ENCODE measurements at places on chromosomes 1 and 21.
A peak's percentile ranks its signal among the peaks of the same experiment; 100 is the strongest.

DNA sequence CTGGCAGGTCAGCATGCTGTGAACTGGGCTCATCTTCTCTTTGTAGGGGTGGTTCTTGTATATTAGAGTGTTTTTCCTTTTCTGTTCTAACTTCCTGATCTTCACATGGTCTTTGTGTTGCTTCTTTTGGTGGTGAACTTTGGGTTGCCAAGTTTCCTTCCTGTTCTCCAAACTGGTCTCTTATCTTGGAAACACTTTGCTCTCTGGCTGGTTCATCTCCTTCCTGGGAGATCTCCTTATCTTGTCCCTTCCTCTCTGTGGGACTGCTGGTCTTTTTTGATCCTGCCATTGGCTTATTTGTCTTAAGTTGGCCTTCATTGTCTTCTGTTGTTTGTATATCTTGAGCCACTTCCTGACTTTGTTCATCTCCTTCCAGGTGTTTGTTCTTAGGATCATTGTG is 2.1 kb downstream of the TCHHL1 start:
- no peak for DNase-seq

- DNase-seq = no peak
These were observed 49.5 kb downstream of the RHBG start for GRCh38 chr1:156418416-156419070.

DNA sequence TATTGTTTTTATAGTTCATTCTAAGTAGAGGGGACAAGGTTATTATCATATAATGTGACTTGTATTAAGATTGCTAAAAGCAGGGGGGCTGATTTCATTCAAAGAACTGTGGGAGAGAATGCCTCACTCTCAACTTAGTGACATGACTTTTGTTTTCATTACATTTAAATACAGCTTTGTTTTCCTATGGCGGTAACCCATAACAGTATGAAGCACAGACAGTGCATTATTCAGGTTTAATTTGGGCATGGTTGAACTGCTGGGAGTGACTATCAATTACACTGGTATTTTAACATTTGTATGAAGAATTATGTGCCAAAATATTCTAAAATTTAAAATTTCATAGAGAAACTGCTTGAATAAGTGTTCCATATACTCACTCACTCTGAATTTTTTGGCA is 637.3 kb downstream of the USP25 start:
- DNase-seq = no peak

GRCh38 chr1:101022294-101022693 is 3.3 kb downstream of the DPH5 start:
- DNase-seq = no peak

DNA sequence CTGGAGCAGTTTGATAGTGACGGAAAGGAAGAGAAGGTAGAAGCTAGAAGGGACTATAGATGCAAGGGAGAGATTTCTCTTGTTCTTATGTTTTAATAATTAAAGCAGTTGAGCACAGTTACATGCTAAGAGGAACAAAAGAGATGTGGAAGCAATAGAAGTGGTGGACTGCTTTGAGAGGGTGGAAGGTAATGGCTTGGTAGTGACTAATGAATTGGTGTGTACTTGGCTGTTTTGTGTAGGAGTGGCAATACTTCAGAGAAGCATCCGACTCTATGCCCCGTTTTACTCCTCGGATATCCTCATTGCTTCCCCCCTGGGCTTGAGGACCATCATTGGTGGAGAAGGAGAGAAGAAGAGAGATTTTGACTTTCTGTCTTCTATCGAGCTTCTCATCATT is 12.8 kb downstream of the UTP25 start:
- no peak for DNase-seq

GRCh38 chr1:59446257-59446901 is 149.5 kb downstream of the FGGY start:
- DNase-seq = no peak

DNA sequence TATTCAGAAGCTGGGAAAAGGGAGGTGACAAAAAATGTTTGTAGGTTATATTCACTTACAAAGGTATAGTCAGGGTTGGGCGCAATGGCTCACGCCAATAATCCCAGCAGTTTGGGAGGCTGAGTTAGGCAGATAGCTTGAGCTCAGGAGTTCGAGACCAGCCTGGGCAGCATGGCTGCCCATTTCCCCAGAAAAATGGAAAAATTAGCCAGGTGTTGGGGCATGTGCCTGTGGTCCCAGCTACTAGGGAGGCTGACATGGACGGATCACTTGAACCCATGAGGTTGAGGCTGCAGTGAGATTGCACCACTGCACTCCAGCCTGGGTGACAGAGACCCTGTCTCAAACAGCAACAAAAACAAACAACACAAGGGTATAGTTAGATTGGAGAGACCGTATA is 3.0 kb downstream of the TIMM17A start:
- DNase-seq = no peak

GRCh38 chr1:236748268-236748870 is 46.7 kb upstream of the MTR start:
- no peak for DNase-seq

GRCh38 chr1:1219341-1219740 is 5.4 kb upstream of the TNFRSF4 start:
- no peak for DNase-seq

DNA sequence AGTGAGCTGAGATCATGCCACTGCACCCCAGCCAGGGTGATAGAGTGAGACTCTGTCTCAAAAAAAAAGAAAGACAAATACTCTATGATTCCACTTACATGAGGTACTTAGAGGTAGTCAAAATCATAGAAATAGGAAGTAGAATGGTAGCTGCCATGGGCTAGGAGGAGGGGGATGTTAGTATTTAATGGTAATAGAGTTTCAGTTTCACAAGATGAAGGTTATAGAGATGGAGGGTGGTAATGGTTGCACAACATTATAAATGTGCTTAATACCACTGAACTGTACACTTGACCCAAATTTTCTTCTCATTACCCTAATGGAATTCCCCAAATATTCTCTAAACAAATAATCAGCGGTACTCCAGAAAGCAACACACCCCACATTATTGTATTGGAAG is 12.8 kb downstream of the EIF2B3 start:
- DNase-seq = no peak

DNA sequence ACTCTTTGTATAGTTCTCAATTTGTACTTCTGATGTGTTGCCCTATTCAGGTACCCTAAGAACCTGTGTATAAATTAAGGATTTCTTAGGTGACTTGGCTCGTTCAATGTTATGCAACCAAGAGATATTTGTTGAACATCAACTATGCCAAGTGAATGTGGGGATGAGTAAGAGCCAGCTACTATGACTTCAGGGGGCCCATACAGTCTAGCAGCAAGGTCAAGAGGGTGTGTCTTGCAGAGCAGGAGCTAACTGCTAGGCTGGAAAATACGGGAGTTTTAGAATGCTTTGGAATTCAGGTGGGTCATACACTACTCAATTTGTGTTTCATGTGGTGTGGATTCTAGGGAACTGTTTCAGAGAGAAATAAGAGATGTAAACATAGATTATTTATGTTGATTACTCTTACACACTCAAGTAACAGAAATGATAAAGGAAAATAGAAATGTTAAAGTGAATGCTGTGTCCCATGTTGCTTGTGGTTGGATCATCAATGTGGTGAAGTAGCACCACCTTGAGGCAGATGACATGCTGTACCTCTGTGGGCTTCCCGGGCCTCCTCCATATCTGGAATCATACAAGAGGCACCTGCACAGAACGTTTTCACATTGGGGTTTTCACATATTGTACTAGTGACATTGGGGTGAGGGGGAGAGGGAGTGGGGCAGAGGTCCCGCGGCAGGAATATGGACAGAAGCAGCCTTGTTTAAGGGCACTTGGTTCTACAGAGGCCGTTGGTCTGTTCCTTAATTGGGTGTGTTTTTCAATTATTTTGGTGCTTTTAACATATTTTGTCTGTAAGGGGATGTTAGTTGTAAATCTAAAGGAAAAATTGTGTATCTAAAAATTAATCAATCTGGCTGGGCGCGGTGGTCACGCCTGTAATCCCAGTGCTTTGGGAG is 12.4 kb downstream of the ARPC5 start:
- peak; percentile 72 for DNase-seq

DNA sequence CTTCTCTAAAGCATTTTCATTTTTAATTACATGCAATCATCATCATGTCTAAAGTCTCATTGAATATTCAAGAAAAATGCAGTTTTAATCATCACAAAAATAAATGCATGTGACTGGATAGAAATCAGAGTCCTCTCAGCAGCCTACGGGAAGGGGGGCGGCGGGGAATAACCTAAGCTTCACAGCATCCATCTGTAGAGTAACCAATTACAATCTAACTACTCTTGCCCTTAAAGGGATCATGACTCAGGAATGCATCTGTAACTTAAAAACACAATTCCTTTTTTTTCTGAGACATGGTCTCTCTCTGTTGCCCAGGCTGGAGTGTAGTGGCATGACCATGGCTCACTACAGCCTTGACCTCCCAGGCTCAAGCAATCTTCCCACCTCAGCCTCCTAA is 22.6 kb downstream of the MTF1 start:
- no peak for DNase-seq

- DNase-seq = no peak
These were observed 177.1 kb upstream of the EDN2 start for GRCh38 chr1:41661428-41662060.

DNA sequence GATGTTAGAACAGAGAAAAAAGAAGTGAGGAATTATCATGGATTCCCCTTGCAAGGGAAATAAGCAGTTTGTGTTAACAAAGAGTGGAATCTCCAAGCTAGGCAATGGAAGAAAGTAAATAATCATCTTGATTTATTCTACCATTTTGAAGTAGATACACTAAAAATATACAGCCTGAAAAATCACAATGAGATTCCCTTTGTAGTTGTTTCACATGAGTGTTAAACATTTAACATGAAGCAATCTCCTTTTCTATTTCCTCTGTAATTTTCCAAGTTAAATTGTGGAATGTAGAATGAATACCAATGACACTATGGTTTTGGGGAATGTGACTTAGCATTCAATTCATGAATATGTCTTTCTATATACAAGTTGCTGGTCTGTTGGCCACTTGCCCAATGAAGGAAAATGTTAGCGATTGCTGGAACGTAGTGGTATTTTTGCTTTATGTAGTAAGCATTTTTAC is 5.7 kb downstream of the TGFB2 start:
- DNase-seq = no peak

DNA sequence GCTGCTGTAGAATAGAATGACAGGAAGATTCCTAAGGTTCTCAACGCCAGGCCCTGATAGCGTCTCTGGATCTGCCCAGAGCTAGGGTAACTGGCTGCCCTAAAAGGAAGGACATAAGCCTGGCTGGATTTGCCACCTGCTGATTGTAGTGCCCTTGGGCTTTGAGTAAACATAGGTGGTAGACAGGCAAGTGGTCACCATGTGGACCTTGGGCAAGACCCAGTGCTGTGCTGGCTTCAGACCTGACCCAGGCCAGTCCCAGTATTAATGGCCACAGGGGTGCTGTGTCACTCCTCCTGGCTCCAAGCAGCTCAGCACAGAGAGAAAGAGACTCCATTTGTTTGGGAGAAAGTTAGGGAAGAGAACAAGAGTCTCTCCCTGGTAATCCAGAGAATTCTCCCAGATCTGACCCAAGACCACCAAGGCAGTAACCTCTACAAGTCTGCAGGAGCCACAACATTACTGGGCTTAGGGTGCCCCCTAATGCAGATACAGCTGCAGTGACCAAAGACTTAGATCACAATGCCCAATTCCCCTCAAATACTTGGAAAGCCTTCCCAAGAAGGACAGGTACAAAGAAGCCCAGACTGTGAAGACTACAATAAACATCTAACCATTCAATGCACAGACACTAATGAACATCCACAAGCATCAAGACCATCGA is 44.5 kb downstream of the PHTF1 start:
- no peak for DNase-seq

DNA sequence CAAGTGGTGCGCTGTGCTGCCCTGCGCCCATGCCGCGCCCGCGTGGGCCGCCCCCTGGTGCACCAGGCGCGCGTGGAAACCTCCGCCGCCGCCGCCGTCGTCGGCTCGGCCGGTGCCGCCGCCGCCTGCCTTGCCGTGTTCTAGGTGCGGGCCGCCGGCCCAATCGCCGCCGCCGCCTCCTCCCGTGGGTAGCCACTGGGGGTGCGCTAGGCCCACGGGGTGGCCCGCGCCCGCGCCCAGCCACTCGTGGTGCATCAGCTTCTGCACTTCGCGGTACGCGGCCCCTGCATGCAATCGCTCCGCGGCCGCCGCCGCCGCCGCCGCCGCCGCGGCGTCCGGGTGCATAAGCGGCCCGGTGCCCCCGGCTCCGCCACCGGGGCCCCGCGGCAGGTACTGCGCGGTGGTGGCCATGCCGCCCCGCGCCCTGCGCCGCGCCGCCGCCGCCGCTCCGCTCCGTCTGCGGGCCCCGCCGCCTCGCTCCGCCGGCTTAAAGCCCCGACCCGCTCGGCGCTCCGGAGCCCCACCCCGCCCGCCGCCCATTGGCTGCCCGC is at the start of gene POU3F1:
Gene POU3F1, minus strand, starts transcription at position 461 of the 551 bp plus-strand sequence. Its CDS starts 50 bp downstream, at position 411.
- DNase-seq = no peak

DNA sequence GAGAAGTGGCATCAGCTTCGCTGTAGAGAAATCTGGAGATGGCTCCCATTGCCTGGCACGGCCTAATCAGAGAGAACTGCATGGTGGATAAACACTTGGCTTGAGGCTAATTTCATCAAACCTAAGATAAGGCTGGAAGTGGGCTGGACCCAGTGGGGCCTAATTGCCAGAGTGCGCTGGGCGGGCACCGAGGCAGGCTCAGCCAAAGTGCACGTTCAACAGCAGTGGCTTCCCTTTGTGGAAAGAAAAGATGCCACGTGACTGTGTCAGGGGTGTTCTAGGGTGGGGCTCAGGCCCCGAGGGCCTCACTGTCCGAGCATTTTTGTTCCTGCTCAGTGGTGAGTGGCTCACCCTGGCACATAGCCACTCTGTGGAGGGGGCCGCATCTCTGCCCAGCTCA is 5.8 kb downstream of the PLCH2 start:
- DNase-seq = no peak

- no peak for DNase-seq
These were observed 70.2 kb downstream of the TRIM11 start for GRCh38 chr1:228336308-228337030.

GRCh38 chr1:82384776-82385175 is 584.0 kb downstream of the ADGRL2 start:
- DNase-seq = no peak

GRCh38 chr1:110425612-110426152 is 18.2 kb upstream of the LAMTOR5 start:
- DNase-seq = no peak

DNA sequence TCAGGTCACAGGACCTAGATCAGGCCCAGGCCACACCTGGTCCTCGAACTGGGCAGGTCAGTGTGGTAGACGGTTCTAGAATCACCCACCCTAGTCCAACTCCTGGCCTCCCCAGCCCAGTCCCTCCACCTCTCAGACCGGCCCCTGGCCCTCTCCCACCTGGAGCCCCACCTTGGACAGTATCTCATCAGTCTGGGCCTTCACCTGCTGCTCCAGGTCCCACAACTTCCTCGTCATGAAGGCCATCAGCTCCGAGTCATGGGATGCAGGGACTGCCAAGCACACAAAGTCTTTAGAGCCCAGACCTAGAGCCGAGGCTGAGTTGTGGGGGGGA is 8.7 kb downstream of the UBXN11 start:
- DNase-seq = no peak

Measured in activated CD8-positive, alpha-beta T cell treated with anti-CD3 and anti-CD28 coated beads, Interleukin-2, amount 10 ng/mL, durations not matched to agents 7 days and 5 days (primary cell).